NCI-H1105 treated with DMSO at 0.1 percent for 48 hours (cell line): ENCODE measurements at places on chromosomes 5 and 9.

GRCh38 chr5:73298772-73299630 lies 126.0 kb downstream of the TMEM174 start:
- no peak for DNase-seq

- DNase-seq, result no peak
Observed at GRCh38 chr9:2355697-2355983, 265.9 kb upstream of the VLDLR start.

DNA sequence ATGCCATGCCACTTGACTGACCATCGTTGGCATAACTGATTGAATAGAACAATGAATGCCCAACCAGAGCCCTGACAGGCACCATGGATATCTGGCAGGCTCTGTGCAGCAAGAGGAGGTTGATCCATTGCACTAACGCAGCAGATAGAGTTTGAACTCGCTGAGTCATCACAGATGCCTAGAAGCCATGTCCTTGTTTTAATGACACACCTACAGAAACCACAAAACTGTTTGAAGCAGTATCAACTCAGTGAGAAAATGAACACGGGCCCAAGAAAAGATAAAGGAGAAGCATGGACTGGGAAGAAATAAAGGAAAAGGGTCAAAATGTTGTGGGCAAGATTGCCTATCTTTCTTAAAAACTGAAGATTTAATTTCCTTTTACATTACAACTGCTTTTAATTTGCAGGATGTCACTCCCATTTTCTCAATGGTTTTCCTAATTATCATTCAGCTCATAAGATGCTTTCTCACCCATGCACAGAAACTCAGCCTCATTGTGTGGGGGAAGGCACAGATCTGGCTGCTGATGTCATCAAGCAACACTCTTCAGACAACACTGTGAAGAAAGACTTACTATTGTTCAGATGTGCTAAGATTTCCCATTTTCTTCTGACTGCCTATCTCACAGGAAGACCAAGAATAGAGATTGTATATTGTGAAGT lies 129.0 kb downstream of the PIK3R1 start:
- no peak for DNase-seq

- no peak for DNase-seq
Observed at GRCh38 chr5:30900367-30900766, 293.1 kb upstream of the CDH6 start.

GRCh38 chr5:175032741-175033151 lies 308.4 kb downstream of the MSX2 start:
- DNase-seq, result no peak

- no peak for DNase-seq
Observed at GRCh38 chr5:169808118-169808581, 171.1 kb downstream of the DOCK2 start.
